NCI-H345 (cell line): ENCODE measurements at places on chromosomes 7 and 10.
A peak's percentile ranks its signal among the peaks of the same experiment; 100 is the strongest.

DNA sequence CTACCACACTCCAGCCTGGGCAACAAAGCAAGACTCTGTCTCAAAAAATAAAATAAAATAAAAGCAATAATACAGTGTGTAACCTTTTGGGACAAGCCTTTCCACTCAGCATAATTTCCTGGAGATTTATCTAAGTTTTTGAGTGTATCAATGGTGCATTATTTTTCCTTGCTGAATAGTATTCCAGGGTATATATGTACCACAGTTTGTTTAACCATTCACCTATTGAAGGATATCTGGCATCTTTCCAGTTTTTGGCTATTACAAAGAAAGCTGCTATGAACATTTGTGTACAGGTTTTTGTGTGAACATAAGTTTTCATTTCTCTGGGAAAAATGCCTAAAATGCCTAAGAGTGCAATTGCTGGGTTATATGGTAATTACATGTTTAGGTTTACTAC lies 59.9 kb downstream of the RBM20 start:
- no peak for DNase-seq

GRCh38 chr7:141664450-141664849 lies 37.5 kb downstream of the DENND11 start:
- DNase-seq: no peak

GRCh38 chr10:5284311-5285057 lies 80.3 kb upstream of the UCN3 start:
- DNase-seq: no peak

GRCh38 chr7:55427800-55428199 lies 62.7 kb downstream of the LANCL2 start:
- peak; percentile 60 for DNase-seq

DNA sequence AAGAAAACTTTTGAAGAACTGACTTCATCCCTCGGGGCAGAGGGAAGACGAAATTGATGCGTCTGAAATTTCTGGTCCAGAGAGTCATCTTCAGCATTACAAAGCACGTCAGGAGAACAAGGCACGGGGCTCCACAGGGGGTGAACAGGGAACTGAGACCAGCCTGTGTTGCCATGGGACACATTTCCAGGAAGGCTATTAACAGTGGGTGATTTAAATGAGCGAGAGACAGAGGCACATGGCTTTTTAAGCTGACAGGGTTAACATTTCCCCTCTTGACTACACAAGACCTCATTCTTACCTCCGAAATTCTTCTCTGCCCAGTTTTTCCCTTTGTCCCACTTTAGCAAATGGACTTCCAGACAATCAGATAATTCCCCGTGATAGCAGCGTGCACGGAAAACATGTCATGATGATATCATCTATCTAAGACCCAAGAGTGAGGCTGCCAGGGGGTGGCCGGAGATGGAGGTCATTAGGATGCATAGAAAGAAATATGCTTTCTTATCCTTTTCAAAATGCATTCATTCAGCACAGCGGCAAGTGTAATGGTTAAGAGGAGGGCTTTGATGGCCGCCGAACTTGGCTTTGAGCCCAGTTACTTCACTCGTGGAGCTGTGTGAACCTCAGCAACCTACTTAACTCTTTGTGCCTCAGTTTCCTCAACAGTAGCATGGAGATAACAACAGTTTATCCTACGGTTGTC lies 248.0 kb downstream of the PRPF18 start:
- DNase-seq: peak; percentile 59

DNA sequence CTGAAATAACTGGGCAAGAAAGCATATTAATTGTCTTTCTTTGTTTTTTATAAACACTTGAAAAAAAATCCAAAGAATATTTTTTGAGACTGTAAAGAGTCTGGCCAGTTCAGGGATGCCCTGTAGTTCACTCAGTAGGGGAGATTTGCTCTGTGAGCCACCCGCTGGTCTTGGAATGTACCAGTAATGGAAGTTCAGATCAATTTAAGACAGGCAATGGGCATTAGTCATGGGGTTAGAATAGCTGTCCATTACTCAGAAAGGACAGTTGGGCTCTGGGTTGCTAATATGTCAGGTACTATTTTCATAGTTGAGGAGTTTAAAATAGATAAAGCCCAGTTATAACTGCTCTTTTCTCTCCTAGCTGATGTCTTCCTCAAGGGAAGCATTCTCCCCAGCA lies 38.7 kb downstream of the A1CF start:
- DNase-seq: no peak

DNA sequence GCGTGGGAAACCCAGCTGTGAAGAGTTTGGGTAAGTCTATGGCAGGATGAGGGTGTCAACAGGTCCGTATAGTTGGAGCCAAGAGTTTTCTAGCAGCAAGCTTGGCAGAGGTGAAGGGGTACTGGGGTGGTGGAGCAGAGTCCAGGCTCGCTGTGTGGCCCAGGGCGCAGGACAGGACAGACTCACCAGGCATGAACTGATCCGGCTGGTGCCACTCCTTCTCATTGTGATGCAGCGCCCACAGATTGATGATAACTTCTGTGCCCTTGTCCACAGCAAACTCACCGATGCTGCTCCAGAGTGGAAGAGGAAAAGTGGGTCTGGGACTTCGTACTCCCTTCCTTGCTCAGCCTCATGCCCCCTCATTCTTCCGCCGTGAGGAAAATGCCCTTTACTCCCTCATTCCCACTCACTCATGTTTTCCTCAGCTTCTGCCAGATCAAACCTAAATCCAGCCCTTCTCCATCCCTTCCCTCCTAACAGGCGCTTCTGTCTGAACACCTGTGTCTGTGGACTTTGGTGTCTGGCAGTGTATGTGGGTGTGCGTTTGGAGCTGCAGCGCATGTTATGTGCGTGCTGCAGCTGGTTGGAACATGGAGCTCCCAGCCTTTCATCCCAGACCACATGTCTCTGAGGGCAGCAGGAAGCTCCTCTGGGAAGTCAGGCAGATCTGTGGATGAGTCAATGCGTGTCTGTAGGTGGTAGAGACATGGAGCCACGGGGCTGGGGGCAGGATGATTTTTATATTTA lies 5.7 kb downstream of the CYP17A1 start:
- DNase-seq: no peak

GRCh38 chr7:79182283-79182682 lies 271.2 kb downstream of the MAGI2 start:
- no peak for DNase-seq

DNA sequence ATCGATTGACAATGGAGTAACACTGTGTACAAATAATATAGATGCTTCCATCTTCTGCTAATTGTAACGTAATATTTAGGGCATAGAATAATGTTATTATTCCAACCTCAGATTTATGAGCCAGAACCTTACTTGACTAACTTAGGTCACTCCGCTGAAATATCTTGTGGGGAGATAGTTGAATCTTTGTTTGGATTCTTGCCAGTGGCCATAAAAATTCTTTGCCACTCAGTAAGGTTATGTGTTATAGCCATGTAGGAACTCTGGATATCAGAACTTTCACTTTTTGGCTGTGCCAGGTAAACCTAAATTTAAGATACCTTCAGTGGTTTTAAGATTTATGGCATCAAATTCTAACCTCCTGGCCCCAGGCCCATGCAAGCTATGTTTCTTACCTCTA lies 197.6 kb downstream of the WDR11 start:
- DNase-seq: no peak

DNA sequence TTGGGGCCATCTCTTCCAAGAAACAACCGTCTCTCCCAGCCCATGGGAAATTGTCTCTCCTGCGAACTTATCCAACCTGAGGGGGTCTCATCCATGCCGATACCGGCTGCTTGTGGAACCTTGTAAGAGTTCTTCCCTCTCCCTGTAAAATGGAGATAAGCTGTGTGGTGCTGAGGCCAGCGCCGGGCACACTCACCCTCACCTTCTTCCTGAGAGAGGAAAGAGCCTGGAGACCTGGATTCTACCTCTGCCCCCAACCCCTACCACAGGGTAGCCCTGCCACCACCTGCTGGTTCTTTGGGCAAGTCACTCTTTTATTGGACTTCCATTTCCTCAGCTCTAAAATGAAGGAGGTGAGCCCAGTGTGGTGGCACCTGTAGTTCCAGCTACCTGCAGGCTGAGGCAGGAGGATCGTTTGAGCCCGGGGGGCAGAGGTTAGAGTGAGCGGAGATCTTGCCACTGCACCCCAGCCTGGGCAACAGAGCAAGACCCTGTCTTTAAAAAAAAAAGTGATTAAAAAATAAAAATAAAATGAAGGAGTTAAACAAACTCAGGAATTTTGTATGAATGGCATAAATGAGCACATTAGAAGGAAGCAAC lies 38.4 kb upstream of the PSAP start:
- DNase-seq: no peak

- no peak for DNase-seq
Observed at GRCh38 chr10:79004311-79004710, 64.5 kb upstream of the ZMIZ1 start.

- DNase-seq: no peak
Observed at GRCh38 chr10:23015021-23015707, 80.2 kb upstream of the MSRB2 start.

DNA sequence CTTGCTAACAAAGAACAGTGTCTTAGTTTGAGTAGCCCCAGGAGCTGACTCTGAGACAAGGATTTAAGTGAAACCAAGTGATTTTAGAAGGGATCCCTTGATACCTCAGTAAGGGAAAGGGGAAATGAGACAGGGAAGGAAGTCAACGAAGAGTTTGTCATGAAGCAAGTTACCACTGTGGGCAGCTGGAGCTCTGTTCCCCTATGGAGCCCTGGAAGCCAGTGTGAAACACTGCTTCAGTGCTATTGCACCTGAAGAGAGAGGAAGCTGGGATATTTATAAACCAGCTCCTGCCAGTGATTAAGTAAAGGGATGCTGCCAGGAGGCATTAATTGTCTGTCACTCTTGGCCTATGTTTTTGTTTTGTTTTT lies 58.9 kb upstream of the WAPL start:
- DNase-seq: no peak

DNA sequence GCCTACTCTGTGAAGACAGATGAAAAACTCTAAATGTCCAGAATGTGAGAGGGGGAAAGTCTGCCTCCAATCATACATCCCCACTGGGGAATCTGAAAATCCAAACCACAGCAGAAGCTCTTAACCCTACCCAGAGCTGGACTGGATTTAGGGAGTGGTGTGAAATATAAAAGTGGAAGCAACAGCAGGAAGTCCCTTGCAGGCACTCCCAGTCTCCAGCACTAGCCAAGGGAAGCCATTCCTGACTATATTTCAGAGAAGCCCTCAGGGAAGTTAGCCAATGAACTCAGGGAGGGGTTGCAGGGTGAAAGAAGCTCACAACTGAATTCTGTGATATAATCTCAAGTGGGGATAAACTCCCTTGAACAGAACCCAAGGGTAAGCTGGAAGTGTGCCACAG lies 51.5 kb downstream of the CRPPA start:
- DNase-seq: no peak

- no peak for DNase-seq
Observed at GRCh38 chr7:149604521-149604920, 106.9 kb upstream of the ZNF746 start.

DNA sequence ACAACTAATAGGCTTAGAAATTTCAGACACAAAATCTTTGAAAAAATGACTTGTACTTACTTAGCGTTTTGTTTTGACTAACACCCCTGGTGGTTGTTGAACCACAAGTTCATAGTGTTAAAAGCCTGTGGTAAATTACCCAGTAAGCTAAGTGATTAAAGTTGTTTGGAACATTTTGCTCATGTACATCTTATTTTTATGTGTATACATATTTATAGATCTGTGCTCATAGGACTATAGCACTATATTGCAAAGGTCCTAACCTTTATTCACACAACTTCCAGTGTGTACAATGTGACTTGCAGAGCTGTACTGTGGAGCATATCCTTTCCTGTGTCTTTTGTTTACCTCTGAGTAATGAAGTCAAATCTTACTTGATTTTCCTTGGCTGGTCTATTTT lies 79.6 kb downstream of the BMPR1A start:
- DNase-seq: no peak

GRCh38 chr7:31776616-31777015 lies 89.6 kb downstream of the PPP1R17 start:
- no peak for DNase-seq

DNA sequence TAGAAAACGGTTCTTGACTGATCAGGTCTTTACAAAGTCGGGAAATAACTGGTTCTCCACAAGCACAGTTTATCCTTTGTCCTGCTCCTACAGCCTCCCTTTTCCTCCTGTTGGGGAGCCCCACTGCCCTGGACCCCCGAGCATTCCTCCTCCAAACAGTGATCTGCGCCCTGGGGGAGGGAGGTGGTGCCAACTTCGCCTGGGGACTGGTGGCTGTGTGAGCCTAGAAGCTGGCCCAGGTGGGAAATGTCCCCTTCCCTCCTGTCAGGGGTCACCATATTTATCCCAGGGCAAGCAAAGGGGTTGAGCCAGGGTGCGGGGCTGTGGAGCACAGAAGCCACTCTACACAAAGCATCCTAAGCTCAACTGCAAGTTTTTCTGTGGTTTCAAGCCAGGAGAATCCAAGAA lies 5.2 kb downstream of the HMX3 start:
- no peak for DNase-seq

GRCh38 chr10:1171586-1171985 lies 115.4 kb downstream of the WDR37 start:
- DNase-seq: no peak

GRCh38 chr7:133391206-133391605 lies 138.3 kb downstream of the EXOC4 start:
- DNase-seq: no peak

GRCh38 chr10:133062635-133063034 lies 25.1 kb upstream of the ADGRA1 start:
- no peak for DNase-seq

DNA sequence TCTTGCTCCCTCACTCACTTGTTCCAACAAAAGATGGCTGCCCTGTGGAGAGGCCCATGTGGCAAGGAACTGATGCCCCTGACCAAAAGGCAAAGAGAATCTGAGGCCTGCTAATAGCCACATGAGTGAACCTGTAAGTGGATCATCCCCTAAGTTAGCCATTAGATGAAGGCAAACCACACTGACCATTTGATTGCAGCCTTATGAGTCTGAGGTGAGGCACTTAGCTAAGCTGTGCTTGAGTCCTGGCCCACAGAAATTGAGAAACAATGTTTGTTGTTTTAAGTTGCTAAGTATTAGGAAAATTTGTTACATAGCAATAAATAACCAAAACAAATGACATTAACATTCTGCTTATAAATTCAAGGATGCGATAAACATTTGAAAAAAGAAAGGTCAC lies 100.1 kb upstream of the BET1 start:
- DNase-seq: no peak

DNA sequence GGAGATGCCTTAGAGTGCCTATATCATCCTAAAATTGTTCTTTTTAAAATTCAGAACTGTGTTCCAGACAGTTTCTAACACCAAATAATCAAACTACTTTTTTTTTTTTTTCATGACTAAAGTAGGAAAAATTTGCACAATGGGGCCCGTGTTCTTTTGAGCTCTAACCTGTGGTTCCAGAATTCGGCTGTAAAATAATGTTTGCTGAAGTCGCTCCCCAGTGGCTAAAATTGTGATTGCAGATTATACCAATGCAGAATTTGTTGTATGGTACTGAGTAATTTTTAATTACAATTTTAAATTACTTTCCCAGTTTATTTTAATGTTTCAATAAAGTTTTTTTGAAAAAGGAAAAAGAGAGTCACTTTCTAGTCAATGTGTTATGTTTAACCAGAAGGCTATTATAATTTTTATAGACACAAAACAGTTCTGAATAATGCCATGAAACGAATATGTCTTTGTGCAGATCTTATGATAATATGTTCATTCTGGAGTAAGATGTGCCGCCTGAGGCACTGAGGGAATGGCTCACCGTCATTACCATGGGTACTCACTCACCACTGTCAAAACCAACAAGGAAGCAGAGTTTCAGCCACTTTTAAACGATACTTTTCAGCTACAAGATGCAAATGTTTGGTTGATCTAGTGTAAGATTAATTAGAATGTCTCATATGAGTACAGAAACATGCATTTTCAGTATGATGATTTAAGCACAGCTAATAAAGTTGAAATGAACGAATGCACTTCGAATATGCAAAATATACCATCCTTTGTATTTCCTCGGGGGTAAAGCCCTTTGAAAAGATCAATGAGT lies 173.6 kb downstream of the PRKCQ start:
- no peak for DNase-seq
